ENCODE measurements at places on chromosomes 3 and 15.

- DNase-seq = no peak
Observed at GRCh38 chr15:63412551-63412950, 30.9 kb upstream of the CA12 start.

- no peak for DNase-seq
Observed at GRCh38 chr15:47414207-47414606, 303.1 kb upstream of the SEMA6D start.

GRCh38 chr3:119702530-119703527, at the start of gene CFAP91:
Gene CFAP91, plus strand, starts transcription at chr3:119703022. Its CDS starts 77 bp downstream, at chr3:119703099.
- DNase-seq = no peak

GRCh38 chr15:22956978-22957260, 23.2 kb downstream of the CYFIP1 start:
- no peak for DNase-seq

DNA sequence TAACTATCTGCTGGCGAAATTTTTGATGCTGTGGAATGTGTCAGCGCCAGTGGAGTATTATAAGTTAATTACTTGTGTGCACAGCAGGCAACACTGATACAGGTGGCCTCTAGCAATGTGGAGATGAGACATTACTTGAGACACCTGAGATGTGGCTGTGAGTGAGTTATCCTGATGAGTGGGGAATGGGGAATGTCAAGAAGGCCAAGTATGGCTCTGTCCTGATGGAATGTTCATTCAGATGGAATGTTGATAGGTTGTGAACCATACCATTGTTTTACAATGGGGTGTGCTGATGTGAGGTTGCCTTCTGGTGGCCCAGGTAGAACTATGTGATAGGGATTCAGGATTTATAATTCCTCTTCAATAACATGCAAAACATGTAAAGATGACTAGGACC, 404.8 kb downstream of the PTPRG start:
- no peak for DNase-seq

- peak; percentile 62 for DNase-seq
Observed at GRCh38 chr15:62306851-62307504, 141.9 kb upstream of the C2CD4B start.

Measured in COLO829 (cell line).